ENCODE measurements at places on chromosomes 11 and 22.

GRCh38 chr11:57792060-57792541 lies 30.5 kb downstream of the CTNND1 start:
- peak; percentile 83 for DNase-seq

- no peak for DNase-seq
Measured at GRCh38 chr11:92224407-92225124, at the start of gene FAT3. Gene FAT3 (plus strand): TSS chr11:92224818. CDS start chr11:92352113, 127,295 bp downstream.

GRCh38 chr11:134543241-134543640 lies 131.2 kb upstream of the B3GAT1 start:
- no peak for DNase-seq

DNA sequence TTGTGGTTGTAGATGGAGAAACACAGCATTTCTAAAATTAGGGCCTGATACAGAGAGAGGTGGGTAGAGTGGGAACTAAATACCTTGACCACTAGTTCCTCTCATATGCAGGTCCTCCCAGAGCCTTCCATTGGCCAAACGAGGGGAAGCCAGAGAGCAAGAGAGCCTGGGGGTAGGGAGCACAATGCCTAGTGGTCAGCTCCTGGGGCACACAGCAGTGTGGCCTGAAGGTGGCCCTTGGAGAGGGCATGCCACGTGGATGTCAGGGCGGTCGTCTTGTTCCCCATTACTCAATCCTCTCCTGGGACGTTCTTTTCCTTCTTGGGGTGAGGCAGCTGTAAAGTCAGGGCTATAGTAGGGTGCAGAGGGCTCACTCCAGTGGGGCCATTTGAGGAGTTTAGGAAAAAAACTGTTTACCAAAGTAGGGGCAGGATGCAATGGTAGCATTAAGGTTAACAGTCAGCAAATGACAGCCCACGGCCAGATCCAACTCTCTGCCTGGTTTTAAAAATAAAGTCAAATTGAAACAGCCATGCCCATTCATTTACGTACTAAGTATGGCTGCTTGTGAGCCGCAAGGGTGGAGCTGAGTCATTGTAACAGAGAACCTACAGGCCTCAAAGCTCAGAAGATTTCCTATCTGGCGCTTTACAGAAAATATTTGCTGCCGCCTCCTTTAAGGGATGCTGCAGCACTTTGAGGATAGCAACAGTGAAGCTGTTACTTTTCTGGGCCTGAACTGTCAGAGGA lies 7.6 kb downstream of the MYO18B start:
- no peak for DNase-seq

DNA sequence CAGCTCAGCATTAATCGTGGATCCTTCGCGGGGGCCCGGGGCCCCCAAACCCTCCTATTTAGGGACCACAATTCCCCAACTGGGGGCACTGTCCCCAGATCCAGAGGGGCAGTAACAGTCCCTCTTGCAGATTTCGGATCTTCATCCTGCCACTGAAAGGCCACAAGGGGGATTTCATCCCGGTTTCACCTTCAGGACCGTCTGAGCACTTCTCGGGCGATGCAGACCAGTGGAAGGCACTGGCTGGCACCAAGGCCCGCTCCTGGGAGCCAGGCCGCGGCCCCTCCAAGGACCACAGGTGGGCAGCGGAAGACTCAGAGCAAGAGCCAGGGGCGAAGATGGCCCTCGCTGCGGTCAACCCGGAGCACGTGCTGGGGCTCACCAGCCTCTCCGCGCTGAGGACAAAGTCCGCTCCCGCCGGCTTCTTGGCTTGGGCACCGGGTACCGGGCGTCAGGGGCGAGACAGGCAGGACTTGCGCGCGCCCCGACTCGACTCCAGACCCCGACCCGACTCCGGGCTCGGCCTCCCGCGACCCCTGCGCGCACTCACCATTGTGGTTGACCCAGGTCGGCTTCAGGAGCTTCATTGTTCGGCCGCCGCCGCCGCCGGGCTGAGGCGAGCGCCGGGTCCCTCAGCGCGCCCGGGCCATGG lies 517 bp downstream of the HIRA start:
- no peak for DNase-seq

GRCh38 chr11:35338921-35339320 lies 80.4 kb downstream of the SLC1A2 start:
- DNase-seq: no peak

DNA sequence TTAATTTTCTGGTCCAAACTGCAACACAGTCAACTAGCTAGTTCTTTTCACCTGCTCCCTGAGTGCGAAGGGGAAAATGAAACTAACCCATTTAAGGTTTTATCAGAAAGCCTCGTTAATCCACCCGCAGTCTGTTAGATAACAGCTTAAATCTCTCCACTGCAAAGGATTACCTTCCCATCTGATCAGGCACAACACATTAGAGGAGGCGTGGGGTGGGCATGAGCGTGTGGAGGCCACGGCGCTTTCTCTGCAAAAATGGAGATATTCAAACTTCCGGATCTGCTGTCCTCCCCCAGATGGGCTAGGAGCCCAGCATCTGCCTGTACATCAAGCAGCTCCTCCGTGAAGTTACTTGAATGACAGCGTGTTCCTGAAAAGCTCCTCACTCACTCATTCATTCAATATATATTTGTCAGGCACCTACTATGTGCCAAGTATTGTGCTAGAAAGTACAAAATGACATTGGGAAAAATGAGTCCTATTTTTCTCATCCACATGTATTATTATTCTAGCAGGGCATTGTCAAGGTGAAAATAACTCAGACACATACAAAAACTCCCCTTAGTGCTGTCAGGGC lies 13.5 kb upstream of the ANKK1 start:
- no peak for DNase-seq

DNA sequence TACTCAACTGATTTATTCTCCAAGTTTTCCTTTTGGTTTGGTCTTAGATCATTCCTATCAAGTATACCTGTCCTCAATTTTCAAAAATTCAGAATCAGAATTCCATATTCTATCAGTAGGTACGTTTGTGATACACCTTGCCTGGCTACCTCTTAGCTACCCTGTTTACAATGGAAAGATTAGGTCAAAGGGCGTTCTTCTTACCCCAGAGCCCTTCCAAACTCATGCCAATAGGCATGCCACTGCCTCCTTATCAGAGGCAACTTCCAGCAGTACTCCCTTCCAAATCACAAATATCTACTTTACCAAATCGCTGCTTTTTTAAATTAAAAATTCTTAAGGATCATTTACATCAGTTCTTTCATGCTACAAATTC lies 1.0 kb downstream of the PATL1 start:
- DNase-seq: no peak

GRCh38 chr11:113504586-113504985 lies 29.4 kb upstream of the DRD2 start:
- DNase-seq: no peak

DNA sequence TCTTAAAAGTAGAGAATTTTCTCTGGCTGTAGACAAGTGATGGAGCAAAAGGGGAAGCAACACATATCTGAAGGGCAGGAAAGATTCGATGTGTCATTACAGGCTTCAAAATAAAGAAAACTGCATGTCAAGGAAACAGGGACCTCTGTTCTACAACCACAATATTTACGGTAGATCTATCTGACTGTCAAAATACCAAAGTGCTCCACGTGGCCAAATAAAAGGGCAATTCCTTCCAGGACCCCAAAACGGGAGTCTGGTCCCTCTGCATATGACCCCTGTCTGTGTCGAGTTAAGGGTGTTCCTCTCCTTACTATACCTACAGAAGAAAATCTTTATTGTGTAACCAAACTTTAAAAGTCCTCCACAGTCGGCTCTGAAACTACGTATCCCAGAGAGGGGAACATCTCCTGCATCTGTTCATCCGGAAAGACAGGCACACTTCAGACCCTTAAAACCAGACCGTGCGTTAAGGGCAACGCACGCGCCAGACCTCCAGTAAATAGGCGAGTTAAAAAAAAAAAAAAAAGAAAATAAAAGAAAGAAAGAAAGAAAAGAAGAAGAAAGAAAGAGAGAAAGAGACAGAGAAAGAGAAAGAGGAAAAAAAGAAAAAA lies 756 bp downstream of the CLNS1A start:
- no peak for DNase-seq

- no peak for DNase-seq
Measured at GRCh38 chr22:39021552-39022250, 774 bp downstream of the APOBEC3D start.

GRCh38 chr11:113270080-113270479 lies 44.3 kb upstream of the TTC12 start:
- DNase-seq: no peak

- no peak for DNase-seq
Measured at GRCh38 chr22:40028098-40028425, 33.3 kb downstream of the FAM83F start.

GRCh38 chr22:39612811-39613548 lies 42.4 kb downstream of the CACNA1I start:
- peak; percentile 45 for DNase-seq

DNA sequence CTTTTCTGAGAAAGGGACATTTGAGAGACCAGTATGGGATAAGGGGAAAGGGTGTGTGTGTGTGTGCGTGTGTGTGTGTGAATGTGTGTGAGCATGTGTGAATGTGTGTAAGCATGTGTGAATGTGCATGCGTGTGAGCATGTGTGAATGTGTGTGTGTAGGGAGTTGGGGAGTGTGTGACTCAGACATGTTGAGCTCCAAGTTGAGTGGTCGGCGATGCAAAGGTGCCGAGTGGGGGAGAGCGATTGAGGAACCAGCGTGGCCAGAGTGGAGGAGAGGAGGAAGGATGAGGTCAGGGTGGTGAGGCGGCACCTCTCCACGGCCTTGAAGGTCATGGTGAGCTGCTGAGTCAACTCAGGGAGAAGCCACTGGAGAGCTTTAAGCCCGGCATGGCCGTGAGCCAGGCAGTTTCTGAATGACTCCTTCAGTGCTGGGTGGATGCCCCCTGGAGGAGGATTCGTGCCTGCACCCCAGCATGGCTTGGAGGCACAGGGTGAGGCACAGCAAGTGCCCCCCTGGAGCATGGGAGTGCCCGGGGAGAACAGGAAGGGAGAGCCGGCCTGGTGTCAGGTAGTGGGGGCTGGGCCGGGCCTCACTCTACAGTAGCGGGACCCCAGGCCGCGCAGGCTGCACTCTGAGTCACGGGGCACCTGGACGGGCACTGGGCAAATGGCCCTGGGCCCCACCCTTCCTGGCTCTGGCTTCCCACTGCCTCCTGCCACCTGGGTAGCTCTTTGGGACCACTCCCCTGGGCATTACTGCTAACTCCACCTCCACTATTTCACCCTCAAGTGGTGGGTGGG lies 8.2 kb upstream of the CCDC88B start:
- peak; percentile 65 for DNase-seq

- no peak for DNase-seq
Measured at GRCh38 chr11:58786693-58787092, 55.0 kb upstream of the GLYAT start.

- DNase-seq: no peak
Measured at GRCh38 chr11:74380746-74381439, 17.3 kb downstream of the PGM2L1 start.

GRCh38 chr22:48899523-48900326 lies 927.9 kb downstream of the BRD1 start:
- DNase-seq: no peak

DNA sequence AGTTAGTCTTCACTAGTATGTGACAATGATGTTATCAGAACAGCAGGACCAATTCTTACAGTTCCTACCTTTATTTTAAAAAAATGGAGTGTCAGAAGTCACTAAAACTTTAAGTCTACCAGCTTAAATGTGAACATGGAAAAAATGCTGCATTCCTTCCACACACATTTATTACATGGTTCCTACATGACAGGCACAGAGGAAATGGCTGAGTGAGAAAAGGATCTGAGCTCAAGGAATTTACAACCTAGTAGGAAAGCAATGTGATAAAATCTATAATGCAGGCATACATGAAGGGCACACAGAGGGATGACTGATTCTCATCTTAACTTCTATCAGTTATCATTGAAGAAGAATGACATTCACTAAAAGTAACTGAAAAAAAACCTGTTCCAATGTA lies 23.0 kb downstream of the CLDN25 start:
- no peak for DNase-seq

DNA sequence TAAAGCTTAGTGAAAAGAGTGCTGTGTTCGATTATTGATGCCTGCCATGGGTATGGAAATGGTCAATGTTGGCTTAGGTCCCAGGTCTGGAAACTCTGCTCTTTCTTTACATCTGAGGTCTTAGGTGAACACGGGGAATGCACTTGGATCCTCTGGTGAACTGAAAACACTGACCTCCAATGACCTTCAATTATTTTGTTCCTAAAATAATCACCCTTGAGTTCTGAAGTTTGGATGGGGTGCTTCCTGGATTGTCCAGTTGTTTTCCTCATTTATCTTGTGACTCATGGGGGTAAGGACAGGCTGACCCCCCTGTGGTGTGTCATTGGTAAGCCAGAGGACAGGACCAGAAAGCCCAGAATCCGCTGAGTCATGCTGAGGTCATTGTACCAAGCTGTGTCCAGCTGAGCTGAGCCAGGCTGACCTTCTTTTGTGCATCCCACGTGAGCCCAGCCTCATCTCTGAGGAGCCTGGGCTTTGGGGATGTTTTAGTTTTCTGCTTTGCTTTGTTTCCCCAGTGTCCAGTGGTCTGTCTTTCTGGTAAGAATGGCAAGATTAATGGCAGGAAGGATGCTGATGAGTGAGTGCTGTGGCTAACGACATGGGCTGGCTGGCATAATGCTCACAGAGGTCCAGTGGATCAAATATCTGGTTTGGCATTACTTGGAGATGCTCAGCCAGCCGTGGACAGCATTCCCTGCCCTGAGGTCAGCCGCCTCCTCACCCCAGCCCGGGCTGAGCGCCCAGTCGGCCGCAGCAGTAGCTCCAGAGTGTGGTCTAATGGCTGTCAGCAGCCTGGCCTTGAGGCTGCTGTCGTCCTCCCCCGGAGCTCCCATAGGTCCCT lies 35.6 kb downstream of the AMPD3 start:
- DNase-seq: no peak

DNA sequence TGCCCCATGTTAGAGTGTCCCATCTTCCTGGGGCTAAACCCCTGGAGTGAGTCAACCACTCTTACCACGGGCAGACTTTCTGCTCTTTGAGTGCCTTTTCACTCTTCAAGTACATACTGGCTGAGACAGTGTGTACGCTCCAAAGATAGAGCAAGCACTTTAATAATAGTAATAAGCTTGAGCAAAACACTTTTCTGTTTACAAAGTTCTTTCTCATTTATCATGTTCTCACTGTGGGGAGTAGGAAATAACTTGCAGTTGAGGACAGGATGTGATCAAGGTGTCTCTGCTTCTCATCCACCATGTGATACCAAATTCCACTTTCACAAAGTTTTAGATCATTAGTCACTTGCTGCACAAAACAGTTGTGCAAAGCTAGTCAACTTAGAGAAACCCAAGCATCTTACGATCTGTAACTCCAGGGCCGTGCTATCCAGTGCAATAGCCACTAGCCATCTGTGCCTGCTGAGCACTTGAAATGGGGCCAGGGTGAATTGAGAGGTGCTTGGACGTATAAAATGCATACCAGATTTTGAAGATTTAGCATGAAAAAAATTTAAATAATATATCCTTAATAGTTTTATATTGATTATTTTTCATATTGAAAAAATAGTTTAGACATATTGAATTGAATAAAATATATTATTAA lies 135.3 kb downstream of the KIF18A start:
- no peak for DNase-seq

- no peak for DNase-seq
Measured at GRCh38 chr11:115927823-115928329, 423.7 kb upstream of the CADM1 start.

DNA sequence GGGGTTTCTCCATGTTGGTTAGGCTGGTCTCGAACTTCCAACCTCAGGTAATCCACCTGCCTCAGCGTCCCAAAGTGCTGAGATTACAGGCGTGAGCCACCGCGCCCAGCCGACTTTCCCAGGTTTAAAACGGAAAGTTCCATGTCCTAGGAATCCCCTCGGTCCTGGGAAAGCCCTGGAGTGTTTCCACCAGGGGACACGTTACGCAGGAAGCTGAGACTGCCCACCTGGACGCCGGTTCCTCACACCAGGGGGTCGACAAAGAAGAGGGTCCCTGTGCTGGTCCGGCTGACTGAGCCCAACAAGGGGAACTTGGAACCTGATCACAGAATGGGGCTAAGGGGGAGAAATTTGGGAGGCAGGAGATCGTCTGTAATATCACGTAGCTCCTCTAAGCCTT lies 3.5 kb upstream of the B4GALNT4 start:
- DNase-seq: no peak
